ENCODE measurements at places on chromosomes 3 and 15.

DNA sequence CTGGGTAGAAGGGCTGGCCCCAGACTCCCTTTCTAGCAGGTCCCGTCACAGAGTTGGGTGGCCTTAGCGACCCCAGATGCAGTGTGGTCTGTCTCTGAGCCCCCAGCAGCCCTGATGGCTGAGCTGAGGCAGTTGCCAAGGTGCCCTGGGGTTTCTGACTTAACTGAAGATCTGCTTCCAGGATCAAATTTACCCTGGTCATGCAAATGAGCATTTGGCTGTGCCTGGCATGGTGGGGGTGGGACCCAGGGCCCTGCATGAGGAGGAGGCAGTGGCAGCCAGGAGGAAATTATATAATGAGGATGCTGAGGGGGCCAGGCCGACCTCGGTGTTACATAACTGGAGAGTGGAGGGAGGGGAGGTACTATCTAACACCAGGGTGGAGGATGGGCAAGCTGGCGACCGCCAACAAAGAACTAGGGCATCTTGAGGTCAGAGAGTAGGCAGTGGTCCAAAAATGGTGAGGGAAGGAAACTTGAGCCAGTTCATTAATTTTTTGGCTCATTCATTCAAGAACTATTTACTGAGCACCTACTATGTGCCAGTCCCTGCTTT, 16.4 kb downstream of the PLEKHO2 start:
- no peak for DNase-seq

- DNase-seq = no peak
These were observed 263.9 kb upstream of the TGFBR2 start for GRCh38 chr3:30342318-30343060.

GRCh38 chr15:38531509-38531908, 33.1 kb downstream of the RASGRP1 start:
- DNase-seq = no peak

DNA sequence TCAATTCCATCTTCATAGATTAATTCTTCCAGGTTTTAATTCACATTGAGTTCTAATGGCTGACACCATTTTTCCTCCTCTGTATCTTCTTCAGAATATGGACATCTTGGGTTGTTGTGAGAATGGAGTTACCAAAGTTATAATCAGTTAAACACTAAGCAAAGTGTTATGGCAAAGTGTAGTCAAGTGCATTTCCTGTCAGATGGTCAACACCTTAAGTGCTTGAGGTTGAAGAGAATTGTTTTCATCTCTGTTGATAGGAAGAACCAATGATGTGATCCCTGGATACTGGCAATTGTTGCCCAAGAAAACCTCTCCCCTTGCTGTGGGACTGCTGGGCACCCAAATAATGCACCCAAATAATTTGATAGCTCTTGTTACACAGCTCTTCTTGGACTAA, 102.6 kb upstream of the SATB1 start:
- no peak for DNase-seq

- no peak for DNase-seq
These were observed 727.7 kb upstream of the NECTIN3 start for GRCh38 chr3:110343945-110344344.

- no peak for DNase-seq
These were observed 137.2 kb upstream of the ICE2 start for GRCh38 chr15:60616147-60616546.

DNA sequence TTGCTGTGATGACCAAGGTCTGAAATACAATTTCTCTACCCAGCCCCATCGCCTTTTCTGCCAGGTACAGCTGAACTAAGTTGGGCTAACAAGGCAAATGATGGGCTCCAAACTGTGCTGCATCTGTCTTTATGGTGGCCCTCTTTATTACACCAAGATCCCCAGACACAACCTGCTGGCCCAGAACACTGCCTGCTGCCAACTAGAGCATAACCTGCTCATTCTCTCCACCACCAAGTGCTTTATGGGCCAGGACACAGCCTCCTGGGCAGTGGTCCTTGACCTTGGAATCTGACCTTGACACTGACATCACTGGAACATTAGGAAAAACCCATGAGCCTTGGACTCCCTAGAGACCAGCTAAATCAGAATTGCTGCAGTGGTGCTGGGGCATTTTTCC, 3.3 kb downstream of the LINS1 start:
- no peak for DNase-seq

- no peak for DNase-seq
These were observed 9.7 kb downstream of the MYH15 start for GRCh38 chr3:108500728-108501127.

GRCh38 chr3:157248590-157249422, 88.9 kb upstream of the CCNL1 start:
- DNase-seq = no peak

DNA sequence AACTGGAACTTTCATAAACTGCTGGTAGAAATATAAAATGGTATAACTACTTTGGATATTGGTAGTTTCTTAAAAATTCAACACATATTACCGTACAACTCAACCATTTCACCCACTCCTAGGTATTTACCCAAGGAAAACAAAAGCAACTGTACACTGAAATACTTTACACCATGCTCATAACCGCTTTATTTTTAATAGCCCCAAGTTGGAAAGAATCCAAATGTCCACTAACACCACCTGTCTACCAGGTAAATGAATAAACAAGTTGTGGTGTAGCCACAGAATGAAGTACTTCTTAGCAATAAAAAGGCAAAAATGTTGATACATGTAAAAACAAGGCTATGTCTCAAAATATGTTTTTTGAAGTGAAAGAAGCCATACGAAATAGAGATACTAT, 215.9 kb upstream of the PEX5L start:
- no peak for DNase-seq

GRCh38 chr15:51642696-51643095, 20.1 kb upstream of the DMXL2 start:
- DNase-seq = no peak

DNA sequence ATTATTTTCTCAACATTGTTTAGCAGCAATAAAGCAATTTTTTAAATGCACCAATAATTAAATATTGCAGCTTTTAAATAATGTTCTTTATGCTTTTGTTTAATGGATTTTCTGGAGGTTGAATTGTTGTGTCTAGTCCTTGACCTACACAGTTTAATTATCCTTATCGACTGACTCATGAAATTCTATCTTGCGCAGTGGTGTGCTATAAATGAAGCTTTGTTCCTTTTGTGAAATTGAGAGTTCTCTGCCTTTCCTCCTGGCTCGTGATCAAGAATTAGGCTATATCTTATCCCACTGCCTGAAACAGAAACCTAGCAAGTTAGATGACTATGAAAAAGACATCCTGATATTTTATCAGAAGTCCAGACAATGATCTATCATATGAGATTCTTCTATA, 37.0 kb upstream of the PIK3R4 start:
- DNase-seq = no peak

DNA sequence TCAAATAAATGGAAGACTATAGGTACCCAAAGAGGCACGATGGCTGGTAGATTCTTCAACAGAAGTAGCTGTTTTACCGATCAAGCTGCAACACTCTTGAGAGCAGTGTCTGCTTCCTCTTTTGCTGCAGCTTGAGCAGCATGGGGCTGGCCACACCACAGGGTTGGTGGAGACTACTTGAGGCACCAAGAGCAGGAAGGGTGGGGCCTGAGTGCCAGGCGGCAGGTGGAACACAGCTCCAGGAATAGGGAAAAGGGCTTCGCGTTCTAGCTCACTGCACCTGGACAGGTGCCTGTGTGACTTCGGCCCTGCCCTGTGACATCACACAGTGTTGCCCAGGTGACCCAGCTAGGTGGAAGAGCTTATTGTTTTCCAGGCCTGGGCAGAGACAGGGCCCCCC, at the start of gene CCDC33:
CCDC33 (plus strand) TSS at position 365 of the 400 bp plus-strand sequence. CDS start 394 bp downstream, outside the sequence.
- DNase-seq = no peak

- no peak for DNase-seq
These were observed 2.1 kb downstream of the PODXL2 start for GRCh38 chr3:127630811-127631714.

GRCh38 chr3:67593761-67594234, 60.6 kb downstream of the SUCLG2 start:
- DNase-seq = no peak

DNA sequence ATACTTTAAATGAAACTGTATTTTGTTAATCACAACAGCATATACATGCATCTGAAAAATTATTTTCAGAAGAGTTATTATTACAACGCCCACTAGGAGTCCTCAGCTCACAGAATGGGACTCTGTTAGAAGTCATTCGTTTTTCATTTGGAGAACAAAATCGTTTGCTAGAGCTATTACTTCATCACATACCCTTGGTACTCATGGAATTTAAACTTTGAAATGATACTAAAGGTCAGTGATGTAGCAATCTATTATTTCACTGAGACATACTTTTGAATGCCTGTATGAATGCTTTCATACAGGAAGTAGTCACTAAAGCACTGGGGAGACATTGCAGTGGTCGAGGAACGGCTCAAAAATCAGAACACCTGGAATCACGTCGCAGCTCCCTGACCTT, 198.1 kb downstream of the MBNL1 start:
- DNase-seq = no peak

DNA sequence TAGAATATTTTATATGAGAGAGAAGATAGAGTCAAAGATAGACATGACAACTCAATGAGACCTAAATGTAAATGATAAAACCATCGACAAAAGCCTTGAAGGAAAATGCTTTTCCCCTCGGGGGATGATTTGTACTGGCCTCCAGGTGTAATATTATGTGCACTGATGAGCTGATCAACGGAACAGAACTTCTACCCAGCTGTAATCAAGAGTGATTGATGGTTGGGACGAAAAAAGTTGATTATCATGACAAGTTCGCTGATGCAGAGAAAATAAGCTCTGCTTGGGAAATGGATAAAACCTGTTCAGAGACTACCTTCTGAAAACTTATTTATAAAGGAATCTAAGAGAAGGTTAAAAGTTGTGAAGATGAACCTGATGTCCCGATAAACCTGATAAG, 210.7 kb downstream of the ZNF385D start:
- DNase-seq = no peak

DNA sequence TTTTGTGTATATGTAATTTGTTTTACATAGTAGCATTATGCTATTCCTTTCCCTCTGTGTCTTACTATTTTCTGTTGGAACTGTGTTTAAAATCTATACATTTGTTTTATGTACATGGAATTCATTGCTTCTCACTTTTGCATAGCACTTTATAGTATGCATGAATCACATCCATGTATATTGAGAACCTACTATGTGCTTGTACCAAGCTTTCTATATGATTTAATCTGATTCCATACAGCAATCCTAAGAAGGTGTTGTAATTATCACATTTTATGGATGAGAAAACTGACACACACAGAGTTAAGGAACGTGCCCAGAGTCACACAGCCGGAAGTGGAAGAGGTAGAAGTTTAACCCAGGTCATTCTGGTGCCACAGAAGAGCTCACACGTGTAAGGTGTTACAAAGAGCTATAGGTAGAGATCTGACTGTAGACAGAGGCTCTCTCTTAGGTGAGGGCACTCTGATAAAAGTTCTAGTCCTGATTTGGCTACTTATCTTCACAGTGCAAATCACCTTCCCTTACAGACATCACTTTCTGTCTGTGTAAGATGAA, 3.5 kb upstream of the SMAD3 start:
- DNase-seq = no peak

GRCh38 chr3:183285318-183285717, 32.3 kb downstream of the B3GNT5 start:
- no peak for DNase-seq

DNA sequence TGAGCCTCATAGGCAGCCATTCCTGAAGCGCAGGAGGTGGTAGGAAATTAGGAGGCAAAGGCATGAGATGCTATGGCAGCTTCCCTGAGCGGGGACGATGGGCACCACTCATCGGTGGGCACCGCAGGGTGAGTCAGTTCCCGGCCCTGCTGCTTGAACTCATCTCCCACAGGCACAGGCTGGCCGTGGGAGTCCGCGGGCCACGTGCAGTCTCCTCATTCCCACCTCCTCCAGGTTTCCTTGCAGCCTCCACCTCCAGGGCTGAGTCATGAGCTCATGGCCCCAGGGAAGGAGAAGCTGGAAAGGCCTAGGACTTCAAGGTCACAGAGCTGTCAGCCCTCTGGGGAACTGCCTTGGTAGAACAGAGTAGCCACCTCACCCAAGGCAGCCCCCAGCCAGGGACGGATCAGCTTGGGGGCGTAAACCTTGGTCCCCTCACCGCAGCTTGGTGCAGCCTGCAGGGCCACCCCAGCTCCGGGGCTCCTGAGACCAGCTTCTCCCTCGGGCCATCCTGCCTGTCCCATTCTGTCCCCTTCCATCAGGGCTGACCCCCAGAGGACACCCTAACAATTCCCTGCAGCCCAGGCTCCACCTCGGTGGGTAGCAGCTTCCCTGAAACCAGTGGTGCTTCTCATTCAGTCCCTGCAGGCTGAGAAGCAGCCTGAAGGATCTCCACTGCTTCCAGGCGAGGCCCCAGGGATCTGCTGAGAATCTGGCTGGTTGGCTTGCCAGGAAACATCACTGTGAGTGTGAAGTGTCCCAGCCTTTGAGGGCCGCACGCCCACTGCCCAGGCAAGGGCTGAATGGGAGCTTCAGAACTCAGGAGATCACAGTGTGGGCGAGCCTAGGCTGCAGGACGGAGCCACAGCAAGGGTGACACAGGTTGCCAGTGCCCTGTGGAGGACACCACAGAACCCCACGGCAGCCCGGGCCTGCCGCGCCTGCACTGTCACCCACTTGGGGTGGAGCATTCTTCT, 150.7 kb upstream of the MEF2A start:
- no peak for DNase-seq

GRCh38 chr15:43509660-43510199, 7.7 kb upstream of the MAP1A start:
- DNase-seq = no peak

- DNase-seq = no peak
These were observed 52.7 kb upstream of the MRPL3 start for GRCh38 chr3:131555456-131555855.

- no peak for DNase-seq
These were observed 1.7 kb downstream of the KNL1 start for GRCh38 chr15:40595773-40596172.

DNA sequence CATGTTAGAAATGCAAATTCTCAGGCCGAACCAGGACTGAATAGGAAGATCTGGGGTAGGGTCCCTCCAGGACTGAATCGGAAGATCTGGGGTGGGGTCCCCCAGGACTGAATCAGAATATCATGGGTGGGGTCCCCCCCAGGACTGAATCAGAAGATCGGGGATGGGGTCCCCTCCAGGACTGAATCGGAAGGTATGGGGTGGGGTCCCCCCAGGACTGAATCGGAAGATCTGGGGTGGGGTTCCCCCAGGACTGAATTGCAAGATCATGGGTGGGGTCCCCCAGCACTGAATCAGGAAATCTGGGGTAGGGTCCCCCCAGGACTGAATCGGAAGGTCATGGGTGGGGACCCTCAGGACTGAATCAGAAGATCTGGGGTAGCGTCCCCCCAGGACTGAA, 48.2 kb upstream of the TNK2 start:
- no peak for DNase-seq

DNA sequence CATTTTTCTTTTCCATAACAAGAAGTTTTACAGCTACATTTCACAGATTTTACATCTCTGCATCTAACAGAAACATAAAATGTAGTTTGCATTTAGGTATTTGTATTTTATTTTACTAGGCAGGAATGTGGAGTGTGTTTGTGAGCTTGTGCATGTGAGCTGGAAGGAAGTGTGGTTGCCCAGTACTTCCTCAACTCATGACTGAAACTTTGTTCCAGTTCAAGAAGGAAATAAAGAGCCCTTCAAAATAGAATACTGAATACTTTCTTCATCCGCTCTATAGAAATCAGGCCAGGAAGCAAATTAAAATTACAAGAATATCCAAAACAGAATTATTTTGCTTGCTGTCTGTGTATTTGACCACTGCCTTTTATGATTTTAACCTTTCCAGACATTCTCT, 81.3 kb downstream of the CHL1 start:
- DNase-seq = no peak

GRCh38 chr3:22565393-22565792, 637.7 kb upstream of the UBE2E2 start:
- DNase-seq = no peak
